ENCODE measurements at places on chromosomes 4 and X.

- DNase-seq: no peak
Observed at GRCh38 chrX:112889400-112889799, 48.8 kb upstream of the AMOT start.

- DNase-seq: no peak
Observed at GRCh38 chrX:9953396-9953795, 13.8 kb upstream of the CLDN34 start.

- no peak for DNase-seq
Observed at GRCh38 chrX:3717742-3718420, 4.4 kb upstream of the PRKX start.

DNA sequence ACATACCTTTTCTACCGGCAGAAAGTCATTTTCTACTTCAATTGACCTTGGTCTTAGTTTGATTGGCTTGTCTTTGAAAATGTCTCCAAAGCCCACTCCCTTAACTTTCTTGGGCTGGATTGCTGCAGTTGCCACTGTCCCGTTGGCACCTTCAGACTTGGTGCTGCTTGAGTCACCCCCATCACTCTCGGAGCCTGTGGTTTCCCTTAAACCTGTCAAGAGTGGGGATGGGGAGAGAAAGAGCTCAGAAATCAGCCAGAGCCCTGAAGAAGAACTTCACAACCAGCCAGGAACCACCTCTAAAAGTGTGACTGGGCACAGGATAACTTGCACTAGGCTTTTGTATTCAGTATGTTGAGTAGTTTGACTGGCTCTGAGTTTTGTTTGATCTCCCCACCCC, 168.5 kb upstream of the MAP3K15 start:
- DNase-seq: peak; percentile 36

Measured in stimulated activated naive CD8-positive, alpha-beta T cell treated with anti-CD3 and anti-CD28 coated beads, Interleukin-15, Interleukin-2, amounts not matched to agents 100 U/mL and 50 U/mL, for 24 hours (primary cell).